ENCODE measurements at places on chromosomes 7 and 10.

DNA sequence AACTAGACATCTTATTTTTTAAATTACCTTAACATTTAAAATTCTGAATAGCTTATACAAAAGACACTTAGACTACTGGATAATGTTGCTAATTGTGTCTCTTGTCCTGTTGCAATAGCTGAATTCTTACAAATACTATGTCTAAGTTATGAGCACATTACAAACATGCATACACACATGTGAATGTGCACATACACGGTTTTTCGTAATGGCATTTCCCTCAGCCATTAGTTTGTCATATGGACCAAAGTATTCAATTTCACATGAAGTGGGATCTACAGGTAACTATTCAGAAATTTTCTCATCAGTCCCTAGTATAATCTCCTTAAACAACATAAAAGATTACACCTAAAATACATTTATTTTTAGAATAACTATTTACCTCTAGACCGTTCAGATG lies 178.6 kb upstream of the BET1 start:
- no peak for DNase-seq

- DNase-seq = no peak
Measured at GRCh38 chr10:77286531-77287508, 350.8 kb downstream of the KCNMA1 start.

GRCh38 chr10:81019029-81019890 lies 481.6 kb downstream of the SH2D4B start:
- peak; percentile 73 for DNase-seq

DNA sequence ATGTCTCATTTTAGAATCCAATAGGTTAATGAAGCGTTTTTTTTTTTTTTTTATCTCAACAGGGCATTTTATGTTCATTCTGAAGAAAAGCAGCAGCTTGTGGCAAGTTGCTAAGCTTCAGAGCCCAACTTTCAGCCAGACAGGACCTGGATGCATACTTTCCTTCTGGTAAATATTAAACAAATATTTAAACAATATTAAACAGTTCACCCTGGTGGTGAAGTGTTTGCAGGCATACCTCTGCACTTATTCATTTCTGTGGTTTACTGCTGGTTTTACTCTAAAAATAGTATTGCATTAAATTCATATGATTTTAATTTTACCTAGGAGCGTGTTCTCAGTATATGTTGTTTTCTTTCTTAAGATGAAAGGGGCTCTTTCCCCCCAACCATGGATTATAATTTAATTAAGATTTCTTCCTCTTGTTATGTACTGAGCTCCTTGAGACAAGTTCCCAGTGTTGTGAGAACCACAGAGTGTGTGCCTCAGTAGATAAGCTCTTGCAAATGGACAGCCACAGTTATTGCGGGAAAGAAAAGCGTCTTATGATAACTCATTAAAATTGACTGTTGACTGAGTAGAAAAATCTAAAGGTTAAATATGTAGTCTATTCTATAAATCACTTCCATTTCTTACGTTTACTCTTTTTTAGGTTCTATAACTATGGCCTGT lies 155.8 kb downstream of the MALRD1 start:
- no peak for DNase-seq

- no peak for DNase-seq
Measured at GRCh38 chr7:124915242-124915641, 14.4 kb downstream of the POT1 start.

DNA sequence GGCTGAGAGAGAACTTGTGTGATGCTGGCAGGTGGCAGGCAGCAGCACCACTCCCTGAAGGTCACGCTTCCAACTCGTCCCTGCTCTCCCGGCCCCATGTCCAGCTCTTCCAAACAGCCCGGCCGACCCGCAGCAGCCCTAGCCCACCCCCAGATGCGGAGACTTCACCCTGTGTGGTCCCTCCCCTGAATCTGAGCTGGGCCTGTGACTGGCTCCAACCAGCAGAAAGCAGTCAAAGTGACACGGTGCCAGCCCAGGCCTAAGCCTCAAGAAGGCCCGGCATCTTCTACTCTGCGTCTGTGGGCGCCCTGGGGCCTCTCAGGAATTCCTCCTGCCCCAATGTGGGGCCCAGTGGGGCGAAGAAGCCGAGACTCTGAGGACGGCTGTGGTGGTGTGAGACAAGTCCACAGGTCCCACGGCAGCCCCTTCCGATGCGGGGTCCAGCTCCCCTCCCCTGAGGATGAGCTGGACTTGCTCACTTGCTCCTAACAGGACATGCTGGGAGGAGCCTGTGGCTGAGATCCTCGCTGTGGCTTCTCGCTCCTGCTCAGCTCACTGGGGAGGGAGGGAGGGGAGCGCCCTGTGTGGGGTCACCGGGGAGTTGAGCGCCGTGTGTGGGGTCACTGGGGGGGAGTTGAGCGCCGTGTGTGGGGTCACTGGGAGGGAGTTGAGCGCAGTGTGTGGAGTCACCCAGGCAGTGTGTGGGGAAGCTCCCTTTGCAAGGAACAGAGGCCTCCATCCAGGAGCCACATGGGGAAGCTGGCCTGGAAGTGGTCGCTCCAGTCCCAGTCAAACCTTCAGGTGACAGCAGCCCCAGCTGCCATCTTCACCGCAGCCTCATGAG lies 9.5 kb downstream of the STK32C start:
- no peak for DNase-seq

DNA sequence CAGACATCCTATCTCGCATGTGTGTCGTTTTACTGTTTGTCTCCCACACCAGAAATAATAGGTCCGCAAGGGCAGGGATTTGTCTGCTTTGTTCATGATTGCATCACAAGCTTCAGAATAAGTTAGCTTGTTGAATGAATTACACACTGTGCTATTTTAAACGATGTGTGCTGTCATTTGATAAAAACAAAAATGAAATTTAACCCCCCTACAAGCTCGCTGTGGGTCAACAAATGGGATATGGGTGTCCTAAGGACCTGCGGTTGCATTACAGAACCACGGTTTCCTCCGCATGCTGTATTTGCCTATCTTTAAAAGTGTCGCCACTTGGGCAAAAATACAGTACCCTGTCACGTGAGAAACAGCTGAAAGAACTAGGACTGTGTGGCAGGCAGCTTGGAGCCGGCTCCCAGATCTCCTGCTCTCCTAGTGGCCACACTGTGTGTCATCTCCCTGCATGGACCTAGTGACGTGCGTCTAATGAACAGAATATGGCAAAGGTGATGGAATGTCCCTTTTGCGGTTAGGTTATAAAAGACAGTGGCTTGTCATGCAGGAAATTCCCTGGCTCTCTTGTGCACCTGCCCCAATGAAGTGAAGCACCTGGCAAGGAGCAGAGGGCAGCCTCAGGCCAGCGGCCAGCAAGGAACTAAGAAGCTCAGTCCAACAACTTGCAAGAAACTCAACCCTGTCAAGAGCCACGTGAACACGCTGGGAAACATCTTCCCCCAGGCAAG lies 32.9 kb upstream of the CRYGN start:
- peak; percentile 87 for DNase-seq

DNA sequence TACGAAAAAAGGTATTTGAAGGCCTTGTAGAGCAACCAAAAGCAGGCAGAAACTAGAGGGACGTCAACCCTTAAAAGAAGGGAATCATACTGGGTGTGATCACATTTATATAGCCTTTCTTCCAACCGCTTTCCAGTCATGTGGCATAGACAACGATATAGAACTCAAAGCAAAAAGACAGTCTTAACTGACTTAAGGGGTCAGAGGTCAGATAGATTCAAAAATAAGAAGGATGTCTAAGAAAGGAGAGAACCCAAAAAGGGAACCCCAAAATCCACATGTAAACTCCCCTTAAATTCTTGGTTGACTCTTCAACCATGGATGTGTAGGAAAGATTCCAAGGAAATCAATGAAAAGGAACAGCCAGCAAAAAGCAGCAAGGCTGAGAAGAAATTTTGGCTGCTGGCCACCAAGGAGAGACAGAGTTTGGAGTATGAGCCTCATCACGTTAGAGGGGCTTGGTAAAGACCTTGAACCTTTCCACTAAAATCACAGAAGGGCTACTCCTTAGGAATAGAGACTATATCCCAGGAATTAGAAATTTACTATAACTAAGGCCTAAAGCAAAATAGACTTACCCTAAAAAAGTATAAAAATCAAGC lies 8.6 kb downstream of the BCAP29 start:
- no peak for DNase-seq

GRCh38 chr10:76922666-76923065 lies 714.9 kb downstream of the KCNMA1 start:
- no peak for DNase-seq

- DNase-seq = no peak
Measured at GRCh38 chr10:132971448-132972148, 29.2 kb upstream of the CFAP46 start.

DNA sequence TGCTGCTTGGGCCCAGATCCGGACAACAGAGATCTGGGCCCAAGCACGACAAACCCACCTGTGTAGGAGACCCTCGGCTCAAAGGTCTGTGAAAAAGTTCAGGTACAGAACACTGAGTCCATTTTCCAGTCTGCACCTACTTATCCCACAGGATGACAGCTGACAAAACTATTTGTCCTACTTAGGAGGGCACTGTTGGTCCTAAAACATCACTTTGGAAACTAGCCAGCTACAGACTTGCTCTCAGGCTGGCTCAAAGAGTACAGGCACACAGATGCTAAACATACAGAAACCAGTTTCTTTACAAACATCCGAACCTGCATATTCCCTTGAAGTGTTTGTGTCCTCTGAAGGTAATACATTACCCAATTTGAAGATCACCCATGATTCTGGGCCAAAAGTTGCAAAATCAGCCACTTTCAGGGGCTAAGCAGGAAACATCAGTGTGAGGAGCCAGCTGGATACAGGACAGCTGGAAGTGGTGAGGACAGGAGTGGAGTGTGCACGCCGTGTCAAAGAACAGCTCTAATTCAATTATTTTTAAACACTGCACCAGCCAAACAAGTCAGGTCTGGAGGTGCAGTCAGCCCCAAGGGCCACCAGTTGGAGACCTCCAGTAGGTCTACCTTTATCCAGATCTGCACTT lies 88.5 kb downstream of the NOC3L start:
- DNase-seq = no peak

DNA sequence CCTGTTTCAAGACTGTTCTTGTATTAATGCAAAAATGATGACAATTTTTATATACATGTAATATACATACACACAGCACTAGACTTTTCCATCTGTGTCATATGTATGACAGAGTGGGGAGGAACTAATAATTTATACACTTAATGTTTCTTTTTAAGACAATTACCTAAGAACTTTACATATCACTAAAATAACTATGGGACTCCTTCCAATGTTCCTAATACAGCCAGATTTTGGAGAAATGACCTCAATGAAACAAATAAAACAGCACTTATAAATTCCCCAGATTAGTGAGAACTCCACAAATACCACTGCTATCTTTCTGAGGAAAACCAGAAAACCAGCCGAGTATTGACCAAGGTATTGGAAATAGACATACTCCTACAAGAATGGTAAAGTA lies 199.4 kb downstream of the ELMO1 start:
- DNase-seq = no peak

GRCh38 chr7:17319164-17320101 lies 21.0 kb downstream of the AHR start:
- DNase-seq = no peak

DNA sequence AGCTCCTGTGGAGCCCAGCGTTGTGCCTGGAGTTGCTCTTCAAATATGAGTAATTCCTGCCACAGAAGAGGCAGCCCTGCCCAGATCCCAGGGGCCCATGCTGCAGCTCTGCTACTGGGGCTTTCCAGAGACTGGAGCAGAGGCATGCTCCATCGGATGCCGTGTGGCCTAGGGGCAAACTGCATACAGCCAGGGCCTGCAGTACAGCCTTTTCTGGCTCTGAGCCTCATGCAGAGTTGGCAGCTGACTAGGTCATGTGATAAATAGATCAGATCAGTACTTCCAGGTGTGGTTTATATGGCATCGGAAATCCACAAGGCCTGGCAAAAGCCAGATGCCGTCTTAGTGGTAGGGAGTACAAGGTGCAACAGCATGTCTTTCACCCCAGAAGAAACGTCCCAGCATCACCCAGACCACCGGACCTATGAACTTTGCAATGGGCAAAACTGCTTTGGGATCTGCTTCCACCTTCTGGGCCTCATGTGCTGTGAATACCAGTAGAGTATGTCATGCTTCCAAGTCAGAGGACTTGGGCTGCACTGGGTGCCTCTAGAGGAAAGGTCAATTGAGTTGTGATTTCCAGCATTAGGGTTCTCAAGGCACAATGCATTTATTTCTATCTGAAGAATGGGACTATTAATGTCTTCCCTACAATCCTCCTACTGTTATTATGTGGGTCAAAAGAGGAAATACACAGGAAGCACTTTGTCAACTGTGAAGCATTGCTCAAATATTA lies 250.7 kb upstream of the ZNF32 start:
- no peak for DNase-seq
